ENCODE measurements at places on chromosomes 6 and 20.

GRCh38 chr6:84017709-84018452 lies 15.7 kb upstream of the MRAP2 start:
- DNase-seq, result no peak

DNA sequence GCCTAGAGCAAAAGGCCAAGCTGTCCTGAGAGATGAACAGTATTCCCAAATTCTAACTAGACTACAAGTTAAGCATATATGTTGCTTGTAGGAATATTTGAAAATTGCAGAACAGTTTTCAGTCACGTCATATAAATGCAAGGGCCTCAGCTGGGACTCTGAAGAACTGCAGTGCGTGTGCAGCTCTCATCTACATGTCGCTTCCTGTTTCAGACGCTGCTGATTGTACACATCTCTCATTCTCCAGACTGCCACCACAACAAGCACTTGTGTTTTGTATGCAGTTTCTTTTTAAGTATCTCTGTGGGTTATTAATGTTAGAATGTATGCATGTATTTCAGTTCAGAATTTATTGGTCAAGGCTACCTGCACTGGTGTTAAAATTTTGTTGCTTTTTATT lies 119.7 kb downstream of the MAP3K4 start:
- no peak for DNase-seq

- DNase-seq, result no peak
Observed at GRCh38 chr6:45507186-45507585, 129.5 kb upstream of the SUPT3H start.

- DNase-seq, result peak; percentile 75
Observed at GRCh38 chr6:32047855-32048766, 9.9 kb downstream of the CYP21A2 start.

DNA sequence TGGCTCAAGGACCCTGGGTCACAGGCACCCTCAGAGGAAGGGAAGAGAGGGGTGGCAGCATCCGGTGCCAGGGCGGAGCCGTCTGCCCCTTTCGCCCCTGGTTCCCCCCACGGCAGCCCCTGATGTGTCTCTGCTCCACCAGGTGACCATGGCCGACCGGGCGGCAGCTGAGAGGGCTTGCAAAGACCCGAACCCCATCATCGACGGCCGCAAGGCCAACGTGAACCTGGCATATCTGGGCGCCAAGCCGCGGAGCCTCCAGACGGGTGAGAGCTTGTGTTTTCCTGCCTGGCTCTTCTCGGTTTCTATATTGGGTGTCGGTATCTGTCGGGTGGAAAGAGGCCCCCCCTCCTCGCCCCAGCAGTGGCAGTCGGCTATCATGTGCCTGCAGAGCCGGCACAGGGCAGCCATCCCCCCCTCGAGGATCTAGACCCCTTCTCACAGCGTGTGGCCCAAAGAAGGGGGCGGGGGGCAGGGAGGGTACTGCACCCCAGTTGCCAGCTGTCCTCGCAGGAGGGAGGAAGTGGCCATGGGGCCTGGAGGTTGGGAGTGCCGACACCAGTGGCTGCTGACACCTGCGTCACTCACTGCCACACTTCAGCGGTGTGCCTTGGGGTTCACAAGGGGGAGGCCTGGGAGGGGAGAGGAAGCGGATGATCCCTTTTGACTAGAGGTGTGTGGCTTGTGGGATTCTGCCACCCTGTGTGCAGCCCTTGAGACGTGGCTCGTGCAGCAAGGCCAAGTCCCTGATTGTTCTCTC lies 1.5 kb downstream of the RBM38 start:
- no peak for DNase-seq

DNA sequence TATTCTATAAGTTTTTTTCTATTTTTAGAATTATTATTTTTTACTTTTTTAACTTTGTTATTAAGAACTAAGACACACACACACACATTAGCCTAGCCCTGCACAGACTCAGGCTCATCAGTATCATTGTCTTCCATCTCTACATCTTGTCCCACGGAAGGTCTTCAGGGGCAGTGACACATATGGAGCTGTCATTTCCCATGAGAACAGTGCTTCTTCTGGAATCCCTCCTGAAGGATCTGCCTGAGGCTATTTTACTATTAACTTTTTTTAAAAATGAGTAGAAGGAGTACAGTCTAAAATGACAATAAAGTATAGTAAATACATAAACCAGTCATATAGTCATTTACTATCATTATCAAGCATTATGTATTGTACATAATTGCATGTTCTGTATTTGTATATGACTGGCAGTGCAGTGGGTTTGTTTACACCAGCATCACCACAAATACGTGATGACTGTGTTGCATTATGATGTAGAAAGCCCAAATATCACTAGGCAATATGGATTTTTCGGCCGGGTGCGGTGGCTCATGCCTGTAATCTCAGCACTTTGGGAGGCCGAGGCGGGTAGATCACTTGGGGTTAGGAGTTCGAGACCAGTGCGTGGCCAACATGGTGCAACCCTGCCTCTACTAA lies 57.9 kb downstream of the HIVEP1 start:
- DNase-seq, result no peak

DNA sequence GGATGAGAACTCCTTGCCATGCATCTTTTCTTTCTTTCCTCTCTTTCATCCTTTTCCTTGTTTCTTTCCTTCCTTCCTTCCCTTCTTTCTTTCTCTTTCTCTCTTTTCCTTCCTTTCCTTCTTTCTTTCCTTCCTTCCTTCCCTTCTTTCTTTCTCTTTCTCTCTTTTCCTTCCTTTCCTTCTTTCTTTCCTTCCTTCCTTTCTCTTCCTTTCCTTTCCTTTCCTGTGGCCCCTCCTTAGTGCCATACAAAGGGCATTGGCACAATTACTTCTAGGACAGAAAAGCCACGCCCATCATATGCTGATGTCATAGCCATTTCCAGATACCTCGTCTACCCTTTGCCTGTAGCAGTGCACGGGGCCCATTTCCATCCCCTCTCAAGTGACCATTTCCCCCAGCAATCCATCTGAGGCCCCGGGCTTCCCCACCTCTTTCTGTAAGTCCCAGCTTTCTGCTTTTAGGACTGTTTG lies 2.2 kb upstream of the CENPB start:
- no peak for DNase-seq

GRCh38 chr20:32206760-32207625 lies 550 bp downstream of the PLAGL2 start:
- no peak for DNase-seq

- no peak for DNase-seq
Observed at GRCh38 chr20:3043322-3043721, at the start of gene GNRH2. GNRH2 (plus strand) TSS chr20:3043622; CDS start chr20:3044415, 793 bp downstream.
